ENCODE measurements at places on chromosomes 12 and 14.

DNA sequence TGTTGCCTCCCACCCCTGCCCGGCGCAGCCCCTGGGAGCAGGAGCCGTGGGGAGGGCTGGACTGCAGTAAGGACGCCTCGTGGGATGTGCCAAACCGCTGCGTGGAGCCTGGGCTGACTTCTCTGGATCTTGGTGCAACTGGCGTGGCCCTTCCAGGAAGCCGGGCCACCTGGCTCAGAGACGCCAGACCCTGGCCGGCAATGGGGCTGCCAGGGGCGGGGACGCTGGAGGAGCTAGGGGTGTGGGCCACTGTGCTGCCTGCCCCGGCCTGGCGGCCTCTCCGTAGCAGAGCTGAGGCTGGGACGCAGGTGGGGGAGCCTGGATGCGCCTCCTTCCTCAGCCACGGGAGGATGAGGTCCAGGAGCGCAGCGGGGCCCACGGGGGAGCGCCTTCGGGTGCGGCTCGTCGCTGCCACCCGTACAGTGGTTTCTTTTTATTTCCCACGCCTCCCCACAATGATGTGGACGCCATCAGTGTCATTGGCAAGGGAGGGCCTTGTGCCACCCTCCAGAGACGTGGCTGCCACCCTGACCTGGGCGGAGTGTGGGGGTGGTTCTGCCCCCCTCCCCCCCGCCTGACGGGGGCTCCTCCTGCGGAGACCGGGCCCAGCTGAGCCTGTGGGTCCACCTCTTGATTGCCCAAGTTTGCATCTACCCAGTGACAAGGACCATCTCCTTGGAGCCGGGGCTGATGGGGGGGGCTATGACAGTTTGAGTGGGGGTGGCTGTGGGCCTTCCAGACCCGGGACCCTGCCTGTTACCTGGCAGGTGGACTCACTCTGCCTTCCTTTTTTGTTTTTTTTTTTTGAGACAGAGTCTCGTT is 11.3 kb downstream of the DDX51 start:
- DNase-seq, result no peak

GRCh38 chr12:4330203-4330602 is 9.2 kb downstream of the TIGAR start:
- no peak for DNase-seq

GRCh38 chr12:124739953-124740561 is 123.6 kb downstream of the SCARB1 start:
- DNase-seq, result peak; percentile 63

DNA sequence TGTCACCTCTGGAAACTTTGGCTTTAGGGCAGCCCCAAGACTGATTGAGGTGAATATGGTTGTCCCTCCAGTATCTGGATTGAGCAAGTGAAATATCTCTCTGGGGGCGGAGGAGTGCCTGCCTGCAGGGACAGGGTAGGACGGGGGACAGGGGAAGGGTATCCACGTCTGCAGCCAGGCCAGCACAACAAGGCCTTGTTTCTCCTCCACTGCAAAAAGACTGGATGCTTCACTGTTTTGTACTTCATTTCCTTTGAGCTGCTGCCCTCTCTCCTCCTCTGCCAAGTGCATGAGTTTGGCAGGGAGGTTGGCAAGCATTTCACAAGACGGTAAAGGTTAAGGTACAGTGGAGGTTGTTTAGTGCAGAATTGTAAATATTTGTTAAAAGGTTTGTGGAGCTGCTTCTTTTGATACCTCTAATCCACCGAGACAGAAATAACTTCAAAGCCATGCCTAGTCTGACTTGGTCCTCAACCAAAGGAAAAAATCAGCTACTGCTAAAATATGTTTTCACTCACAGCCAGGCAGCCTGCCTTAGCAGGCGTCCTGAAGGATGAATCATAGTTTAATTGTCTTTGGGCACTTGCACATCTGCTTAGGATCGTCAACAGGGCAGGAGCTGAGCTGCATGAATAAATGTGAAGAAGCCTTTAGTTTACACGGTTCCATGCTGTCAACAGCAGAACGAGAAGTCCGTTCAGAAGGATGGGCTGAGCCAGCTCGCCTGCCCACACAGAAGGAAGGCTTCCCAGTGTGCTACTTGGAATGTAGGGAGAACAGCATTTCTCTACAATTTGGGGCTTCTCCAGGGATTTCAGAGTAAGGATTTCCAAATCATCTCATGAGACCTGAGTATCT is 269.7 kb downstream of the TTC6 start:
- DNase-seq, result no peak

GRCh38 chr12:3747976-3748619 is 4.8 kb downstream of the CRACR2A start:
- no peak for DNase-seq

GRCh38 chr12:69435644-69436043 is 34.5 kb upstream of the FRS2 start:
- no peak for DNase-seq

DNA sequence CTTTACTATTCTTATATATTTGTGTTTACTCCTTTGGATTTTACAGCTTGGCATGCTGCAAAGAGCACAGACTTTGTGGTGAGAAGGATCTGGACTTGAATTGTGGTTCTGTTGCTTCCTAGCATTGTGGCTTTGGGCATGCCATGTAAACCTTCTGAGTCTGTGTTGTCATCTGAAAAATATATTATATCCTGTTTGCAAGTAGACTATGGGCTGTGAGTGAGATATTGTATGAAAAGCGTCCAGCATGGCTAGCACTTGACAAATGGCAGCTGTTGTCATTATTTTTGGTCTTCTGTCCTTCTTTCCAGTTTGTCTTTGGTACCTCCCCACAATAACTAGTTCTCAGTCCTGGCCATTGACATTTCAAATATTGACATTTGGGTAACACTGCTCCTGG is 61.8 kb upstream of the DACT1 start:
- DNase-seq, result no peak

- no peak for DNase-seq
Observed at GRCh38 chr12:113370923-113371682, 12.7 kb downstream of the PLBD2 start.

DNA sequence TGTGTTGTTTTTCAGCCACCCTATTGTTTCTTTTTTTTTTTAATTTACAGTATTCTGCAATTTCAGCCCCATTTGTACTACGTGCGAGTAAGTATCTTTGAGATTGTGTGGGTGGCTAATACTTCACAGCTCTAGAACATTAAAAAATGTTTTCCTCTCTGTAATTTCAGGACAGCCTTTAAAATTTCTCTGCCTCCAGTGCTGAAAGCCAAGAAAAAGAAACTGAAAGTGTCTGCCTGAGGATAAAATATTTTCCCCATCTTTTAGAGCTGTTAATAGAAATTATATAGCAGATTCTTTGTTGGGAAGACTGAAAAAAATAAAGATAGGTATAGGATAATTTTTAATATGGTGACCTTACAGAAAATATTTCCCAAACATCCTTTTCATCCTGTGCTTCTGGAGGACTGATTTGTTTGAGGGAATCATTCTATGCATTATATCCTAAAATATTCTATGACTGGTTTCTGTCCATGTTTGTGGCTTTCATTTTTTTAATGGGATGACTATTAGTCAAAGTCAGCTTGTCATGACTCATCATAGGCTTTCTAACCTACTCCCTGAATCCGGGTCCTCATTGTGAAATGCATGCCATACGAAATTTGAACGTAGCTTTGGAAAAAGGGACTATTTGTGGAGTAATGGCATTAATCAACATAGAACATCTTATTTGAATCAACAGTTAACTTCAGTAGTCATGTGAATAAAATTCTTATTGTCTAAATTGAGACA is 10.8 kb upstream of the TCTN2 start:
- DNase-seq, result peak; percentile 93

GRCh38 chr12:30251546-30251945 is 444.1 kb downstream of the IPO8 start:
- no peak for DNase-seq

DNA sequence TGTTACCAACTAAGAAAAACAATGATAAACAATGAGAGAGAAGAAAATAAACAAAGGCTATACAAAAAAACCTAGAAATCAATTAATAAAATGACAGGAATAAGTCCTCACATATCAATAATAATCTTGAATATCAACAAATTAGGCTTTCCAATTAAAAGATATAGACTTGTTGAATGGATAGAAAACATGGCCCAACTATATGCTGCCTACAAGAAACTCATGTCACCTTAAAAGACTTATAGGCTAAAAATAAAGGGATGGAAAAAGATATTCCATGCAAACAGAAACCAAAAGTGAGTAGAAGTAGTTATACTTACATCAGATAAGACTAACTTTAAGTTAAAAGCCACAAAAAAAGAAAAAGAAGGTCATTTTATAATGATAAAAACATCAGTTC is 183.9 kb downstream of the MYRFL start:
- DNase-seq, result no peak

GRCh38 chr14:68577802-68578541 is 214.9 kb downstream of the ZFP36L1 start:
- DNase-seq, result peak; percentile 99

- no peak for DNase-seq
Observed at GRCh38 chr12:104792570-104792969, 165.5 kb downstream of the SLC41A2 start.

DNA sequence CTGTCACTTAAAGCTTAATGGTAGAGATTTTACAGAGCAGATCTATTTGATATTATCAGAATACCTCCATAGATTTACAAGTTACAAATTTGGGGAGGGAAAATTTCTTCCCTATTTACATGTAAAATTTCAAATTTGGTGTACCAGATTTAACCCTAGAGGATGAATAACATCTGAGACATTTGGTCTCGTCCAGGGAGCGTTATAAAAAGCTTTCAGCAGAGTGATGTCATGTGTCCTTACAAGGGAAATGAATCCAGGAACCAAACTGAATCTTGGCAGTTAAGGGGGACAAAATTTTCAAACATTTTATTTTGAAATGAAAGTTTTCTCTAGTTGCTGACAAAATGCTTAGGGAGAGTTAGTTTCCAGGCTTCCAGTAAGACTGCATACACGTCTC is 4.5 kb upstream of the CDK17 start:
- peak; percentile 35 for DNase-seq

DNA sequence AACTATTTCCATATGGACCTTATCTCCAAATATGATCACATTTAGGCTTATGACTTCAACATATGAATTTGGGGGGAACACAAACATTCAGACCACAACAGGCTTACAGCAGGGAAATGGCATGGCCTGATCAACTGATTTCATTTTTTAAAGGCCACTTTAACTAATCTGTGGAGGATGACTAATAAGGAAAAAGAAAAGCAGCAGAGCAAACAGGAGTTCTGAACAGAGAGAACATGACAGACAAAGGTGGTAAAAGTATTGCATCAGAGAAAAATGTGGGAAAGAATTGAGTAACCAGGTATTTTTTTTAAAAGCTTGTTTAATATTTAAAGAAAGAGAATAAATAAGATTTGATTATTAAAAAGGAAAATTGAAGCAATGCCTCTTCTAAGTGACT is 366.1 kb upstream of the TMPO start:
- DNase-seq, result no peak

DNA sequence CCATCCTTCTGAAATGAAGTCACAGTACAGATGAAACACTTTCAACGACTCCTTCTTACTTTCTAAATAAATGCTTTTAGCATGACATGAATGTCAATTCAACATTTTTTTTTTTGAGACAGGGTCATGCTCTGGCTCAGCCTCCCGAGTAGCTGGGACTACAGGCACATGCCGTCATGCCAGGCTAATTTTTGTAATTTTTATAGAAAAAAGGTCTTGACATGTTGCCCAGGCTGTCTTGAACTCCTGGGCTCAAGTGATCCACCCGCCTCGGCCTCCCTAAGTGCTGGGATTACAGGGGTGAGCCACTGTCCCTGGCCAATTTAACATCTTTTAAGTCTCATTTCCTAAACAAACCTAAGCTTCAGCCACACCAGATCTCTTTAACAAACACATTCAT is 16.4 kb downstream of the GALNT6 start:
- no peak for DNase-seq

- DNase-seq, result no peak
Observed at GRCh38 chr12:106747973-106748436, 26.5 kb upstream of the RIC8B start.

- no peak for DNase-seq
Observed at GRCh38 chr14:101405171-101405883, 156.0 kb upstream of the DIO3 start.

DNA sequence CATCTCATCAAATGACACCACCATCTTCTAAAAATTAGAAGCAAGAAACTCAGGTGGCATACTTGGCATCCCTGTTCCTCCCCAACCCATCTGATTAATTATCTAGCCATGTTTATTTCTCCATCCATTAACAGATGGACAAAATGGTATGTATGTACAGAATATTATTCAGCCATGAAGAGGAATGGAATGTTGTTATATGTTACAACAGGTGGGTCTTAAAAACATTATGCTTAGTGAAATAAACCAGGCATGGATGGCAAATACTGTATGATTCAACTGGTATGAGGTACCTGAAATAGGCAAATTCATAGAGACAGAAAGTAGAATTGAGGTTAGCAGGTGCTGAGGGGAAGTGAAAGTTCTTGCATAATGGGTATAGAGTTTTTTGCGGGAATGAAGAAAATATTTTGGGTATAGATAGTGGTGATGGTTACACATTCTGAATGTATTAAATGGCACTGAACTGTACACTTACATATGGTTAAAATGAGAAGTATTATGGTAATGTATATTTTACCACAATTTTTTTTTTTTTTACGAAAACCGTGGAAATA is 17.5 kb downstream of the YY1 start:
- no peak for DNase-seq

DNA sequence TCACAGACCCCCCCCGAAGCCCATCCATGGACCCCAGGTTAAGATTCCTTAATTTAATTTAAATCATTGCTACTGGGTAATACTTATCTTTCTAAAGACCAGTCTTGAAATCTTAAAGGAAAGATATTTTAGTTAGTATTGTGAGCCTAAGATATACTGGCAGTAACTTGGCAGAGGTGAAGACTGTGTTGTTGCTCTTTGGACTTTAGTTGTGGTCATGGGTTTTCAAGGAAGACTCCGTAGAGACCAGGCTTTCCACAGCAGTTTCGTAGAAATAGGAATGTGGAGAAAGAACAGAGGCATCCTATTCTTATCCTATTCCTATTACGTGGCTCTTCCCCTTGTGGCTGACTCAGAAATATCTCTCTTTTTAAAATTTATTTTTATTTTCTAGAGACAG is 99.0 kb downstream of the SCN8A start:
- no peak for DNase-seq

Measured in inflammatory macrophage treated with lipopolysaccharide for 4 hours (primary cell).